ENCODE measurements at places on chromosomes 2 and 18.
A peak's percentile ranks its signal among the peaks of the same experiment; 100 is the strongest.

GRCh38 chr18:22831441-22831904 lies 101.7 kb upstream of the RBBP8 start:
- no peak for DNase-seq

DNA sequence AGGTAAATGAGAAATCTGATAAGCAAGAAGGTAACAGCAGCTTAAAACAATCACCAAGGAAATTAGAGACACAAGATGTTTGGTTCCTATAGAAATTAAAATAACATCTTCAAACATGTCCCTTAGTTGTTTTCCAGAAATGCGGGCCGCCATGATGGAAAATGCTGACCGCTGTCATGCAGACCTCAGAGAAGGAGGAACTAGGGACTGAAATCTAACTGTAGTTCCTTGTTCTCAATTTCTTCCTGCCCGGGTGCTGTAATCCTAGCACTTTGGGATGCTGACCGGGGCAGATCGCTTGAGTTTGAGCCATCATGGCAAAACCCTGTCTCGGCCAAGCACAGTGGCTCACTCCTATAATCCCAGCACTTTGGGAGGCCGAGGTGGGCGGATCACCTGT lies 51.1 kb downstream of the TEX51 start:
- no peak for DNase-seq

GRCh38 chr18:66346833-66347588 lies 256.9 kb downstream of the CDH19 start:
- DNase-seq: no peak

DNA sequence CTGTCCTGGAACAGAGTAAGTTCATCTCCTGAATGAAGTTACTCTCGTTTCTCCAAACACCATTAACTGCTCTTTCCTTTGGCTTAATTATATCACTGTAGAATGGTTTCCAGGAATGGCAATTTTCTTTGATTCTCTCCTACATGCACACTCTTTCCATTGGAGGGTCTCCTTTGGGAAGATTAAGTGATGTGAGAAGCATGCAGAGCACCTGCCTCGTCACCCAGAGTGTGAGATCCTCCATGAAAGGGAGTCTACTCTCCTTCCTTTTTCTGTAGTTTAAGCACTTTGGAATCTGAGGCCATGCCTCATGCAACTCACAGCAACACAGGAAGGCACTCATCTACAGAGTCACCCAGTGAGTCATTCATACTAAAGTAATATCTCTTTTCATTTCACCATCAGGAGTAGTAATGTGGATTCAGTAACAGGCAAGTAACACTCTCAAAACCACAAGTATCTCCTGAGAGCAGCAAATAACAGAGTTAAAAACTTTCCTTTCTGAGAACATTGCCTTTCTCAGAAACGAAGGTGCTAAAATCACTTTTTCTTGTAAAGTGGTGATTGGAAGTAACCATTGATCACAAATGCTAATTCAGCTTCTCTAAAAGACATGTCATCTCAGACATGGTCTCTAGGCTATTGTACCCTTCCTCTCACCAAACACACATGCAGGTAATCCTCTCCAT lies 52.8 kb upstream of the IL1RL1 start:
- DNase-seq: no peak

GRCh38 chr2:136572335-136572734 lies 193.0 kb upstream of the THSD7B start:
- DNase-seq: no peak

DNA sequence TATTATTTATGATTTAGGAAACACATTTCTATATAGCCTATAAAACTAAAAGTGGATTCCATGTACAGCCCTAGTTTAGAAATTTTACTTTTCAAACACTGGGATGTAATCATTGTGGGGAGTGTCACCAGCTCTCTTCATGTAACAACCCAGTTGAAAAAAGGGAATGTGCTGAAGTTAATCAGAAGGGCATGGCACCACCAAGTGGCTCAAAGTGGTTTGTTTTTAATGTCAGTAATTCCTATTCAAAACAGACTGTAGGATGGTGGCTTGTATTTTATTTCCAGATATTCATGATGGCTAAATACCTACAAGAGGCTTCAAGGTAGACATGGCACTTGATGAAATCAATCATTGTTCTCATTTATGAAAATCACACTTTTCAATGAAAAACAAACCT lies 58.1 kb upstream of the TMEM182 start:
- no peak for DNase-seq

GRCh38 chr18:31637445-31637844 lies 45.8 kb downstream of the TTR start:
- no peak for DNase-seq

GRCh38 chr2:236107942-236108625 lies 60.1 kb downstream of the GBX2 start:
- DNase-seq: no peak

GRCh38 chr18:53698907-53699306 lies 525.6 kb downstream of the MBD2 start:
- no peak for DNase-seq

- no peak for DNase-seq
These were observed 49.2 kb downstream of the PIKFYVE start for GRCh38 chr2:208315081-208315788.

GRCh38 chr18:13124411-13124810 lies 94.1 kb upstream of the LDLRAD4 start:
- no peak for DNase-seq

GRCh38 chr2:79275197-79275596 lies 115.6 kb upstream of the REG3A start:
- no peak for DNase-seq

GRCh38 chr18:22346953-22347605 lies 70.6 kb downstream of the CTAGE1 start:
- DNase-seq: no peak

DNA sequence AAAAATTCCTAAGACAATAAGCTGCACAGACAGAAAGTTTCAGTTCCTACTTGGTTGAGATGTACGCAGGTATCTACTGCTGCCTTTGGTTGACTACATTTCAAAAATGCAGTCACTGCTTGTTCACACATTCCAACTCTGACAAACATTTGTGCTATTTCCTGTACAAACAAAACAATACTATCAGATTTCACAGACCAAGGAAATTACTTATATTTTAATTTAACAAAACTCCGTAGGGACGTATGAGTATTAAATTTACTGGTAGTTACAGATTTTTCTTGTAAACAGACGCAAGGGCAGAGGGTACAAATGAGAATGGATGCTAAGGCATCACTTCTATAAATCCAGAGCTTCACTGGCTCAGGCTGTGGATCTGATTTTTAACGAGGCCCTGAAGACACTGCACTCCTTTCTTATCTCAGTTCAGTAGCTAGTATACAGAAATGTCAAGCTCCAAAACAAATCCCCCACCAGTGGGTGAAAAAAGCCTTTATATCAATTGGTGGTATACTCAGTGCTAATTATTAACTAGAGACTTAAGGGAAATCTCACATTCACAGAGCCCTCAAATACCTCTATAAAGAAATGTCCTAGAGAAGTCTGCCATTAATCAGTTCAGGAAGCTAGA lies 31.7 kb upstream of the TTC32 start:
- DNase-seq: no peak

GRCh38 chr18:50441501-50441900 lies 66.7 kb downstream of the SKA1 start:
- DNase-seq: no peak

DNA sequence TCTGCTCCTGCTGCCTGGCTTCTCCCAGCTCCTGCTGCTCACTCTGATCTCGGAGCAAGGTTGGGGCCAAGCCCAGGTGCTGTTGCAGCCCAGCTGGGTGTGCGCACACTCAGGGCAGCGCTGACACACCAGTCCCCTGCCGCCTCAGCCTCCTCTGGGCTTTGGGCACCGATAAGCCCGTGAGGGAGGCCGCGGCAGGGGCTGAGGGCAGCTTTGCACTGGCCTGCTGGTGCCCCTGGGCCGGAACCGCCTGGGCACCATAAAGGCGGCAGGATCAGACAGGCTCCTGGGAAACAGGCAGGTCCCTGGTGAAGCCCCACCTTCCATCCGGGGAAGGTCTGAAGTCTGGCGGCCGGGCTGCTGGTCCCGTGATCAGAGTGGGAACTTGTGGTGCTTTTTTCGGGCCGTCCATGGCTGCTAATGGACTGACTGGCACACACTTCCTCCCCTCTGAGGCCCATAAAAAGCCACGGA lies 14.1 kb upstream of the EML6 start:
- DNase-seq: no peak

GRCh38 chr18:28147674-28148171 lies 29.2 kb downstream of the CDH2 start:
- DNase-seq: no peak

GRCh38 chr2:207640661-207641060 lies 15.5 kb upstream of the METTL21A start:
- DNase-seq: no peak

GRCh38 chr2:130385709-130386108 lies 29.9 kb downstream of the PTPN18 start:
- no peak for DNase-seq

DNA sequence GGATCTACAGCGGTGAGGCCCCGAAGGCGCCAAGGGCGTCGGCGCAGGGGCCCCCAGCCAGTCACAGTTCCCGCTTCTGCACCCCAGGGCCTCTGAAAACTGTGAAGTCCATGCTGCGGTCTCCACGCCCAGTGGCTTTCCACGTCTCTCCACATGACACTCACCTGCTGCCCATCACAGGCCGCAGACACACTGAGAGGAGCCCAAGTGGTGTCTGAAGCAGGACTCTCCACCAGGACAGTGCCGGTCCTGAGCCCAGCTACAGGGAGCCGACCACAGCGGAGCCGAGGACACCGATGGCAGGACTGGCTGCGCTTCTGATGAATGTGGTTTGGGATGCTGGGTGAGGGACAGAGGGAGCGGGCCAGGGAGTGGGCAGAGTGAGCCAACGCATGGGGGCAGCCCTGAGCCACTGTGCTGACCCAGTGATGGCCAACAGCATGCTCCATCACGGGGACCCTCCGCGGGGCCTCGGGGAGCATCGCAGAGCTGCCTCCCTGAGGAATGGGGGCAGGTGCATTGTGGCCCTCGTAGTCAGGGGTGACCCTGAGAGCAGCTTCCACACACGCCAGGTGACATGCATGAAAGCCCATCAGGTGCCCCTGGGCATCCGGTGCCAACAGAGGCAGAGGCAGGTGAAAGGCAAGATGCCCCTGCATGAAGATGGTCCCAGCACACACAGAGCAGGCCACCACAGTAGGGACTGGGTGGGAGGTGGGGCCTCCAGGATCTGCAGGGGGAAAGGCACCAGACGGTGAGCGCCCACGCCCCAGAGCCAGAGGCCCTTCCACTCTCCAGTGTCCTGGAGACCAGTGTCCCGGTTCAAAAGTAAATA lies 116.6 kb downstream of the HDAC4 start:
- no peak for DNase-seq

GRCh38 chr2:180359522-180360282 lies 352.6 kb upstream of the CWC22 start:
- DNase-seq: no peak

DNA sequence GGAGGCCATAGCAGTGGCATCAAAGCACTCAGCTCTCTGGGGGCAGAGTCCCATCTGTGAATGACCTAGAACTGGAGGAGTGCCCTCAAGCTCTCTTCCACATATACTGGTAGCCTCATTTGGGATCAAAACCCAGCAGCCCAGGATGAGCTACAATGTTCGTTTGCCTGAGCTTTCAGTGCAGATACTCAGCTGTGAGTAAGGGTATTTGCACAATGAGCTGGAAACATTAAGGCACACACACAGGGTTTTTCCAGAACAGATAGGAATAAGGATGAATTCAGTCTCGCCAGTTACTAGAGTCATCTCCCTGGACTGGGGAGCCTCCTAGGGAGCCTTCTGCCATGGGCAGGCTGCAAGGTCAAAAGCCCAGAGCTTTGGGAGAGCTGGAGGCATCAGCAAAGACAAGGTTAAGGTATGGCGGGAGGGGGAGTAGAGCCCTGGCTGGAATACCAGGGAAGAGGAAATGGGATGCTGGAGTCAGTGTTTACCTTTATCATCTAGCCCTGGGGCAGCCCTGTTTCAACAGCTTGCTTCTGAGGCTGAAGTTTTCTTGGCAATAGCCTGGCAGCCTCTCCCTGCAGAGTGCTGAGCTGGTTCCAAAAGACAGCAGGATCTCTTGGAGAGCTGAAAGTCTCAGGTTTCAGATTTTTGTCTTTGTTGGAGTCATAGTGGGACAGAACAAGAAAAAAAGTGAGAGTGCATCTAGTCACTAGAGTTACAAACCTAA lies 187.7 kb downstream of the LOXHD1 start:
- no peak for DNase-seq

- DNase-seq: peak; percentile 66
These were observed 24.6 kb upstream of the KCMF1 start for GRCh38 chr2:84946204-84947009.

DNA sequence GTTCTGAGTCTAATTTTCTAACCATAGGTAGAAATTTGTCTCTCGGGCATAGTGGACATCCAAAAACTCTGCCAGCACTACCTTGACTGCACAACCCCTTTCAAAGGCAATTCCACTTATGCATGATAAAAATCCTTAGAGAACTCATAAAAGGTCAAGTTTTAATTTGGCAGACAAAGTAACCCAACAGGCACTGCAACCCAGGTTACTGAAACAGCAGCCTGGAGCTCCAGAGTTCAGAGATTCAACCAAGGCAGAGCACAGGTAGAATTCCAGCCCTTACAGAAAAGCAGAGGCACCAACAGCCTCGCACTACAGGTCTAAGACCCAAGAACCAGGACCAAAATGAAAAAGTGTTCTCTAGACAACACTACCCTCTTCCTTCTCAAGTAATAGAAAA lies 1.8 kb downstream of the DTNB start:
- DNase-seq: no peak

GRCh38 chr2:19051203-19051831 lies 307.1 kb downstream of the OSR1 start:
- DNase-seq: no peak

- no peak for DNase-seq
These were observed 120.7 kb downstream of the PLA2R1 start for GRCh38 chr2:159941729-159942128.

GRCh38 chr2:52964916-52965530 lies 802.6 kb upstream of the CHAC2 start:
- DNase-seq: no peak

- DNase-seq: peak; percentile 57
These were observed 1.5 kb downstream of the KLF7 start for GRCh38 chr2:207164006-207164831.

DNA sequence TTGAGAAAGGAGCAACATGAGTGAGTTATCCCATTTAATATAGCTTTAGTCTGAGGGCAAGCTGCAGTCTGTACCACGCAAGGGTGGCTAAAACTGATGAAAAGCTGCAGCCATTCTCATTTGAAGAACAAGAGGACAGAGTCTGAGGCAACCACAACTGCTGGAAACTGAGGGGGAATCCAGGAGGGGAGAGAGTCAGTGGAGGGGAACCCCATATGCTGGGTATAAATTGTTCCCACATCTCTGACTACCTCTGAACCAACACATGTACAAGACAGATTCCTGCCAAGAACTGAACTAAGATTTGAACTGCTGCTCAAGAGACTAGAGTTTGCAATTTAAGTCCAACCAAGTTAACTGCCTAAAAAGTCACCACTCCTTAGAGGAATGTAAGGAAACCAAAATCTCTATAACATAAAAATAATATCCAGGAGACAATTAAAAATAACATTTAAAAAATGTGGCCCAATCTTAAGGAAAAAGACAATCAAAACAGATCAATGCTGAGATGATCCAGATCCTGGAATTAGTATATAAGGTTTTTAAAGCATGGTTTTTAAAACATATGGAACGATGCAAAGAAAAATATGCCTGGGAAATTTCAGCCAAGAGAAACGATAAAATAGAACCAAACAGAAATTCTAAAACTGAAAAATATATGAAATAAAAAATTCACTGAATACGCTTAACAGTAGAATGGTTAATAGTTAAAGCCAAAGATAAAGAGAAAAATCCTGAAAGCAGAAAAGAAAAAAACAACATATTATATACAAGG lies 11.2 kb downstream of the CWC22 start:
- no peak for DNase-seq

- no peak for DNase-seq
These were observed 834.0 kb downstream of the DSC3 start for GRCh38 chr18:30208546-30208945.

- no peak for DNase-seq
These were observed 601.7 kb downstream of the ARHGAP15 start for GRCh38 chr2:143730953-143731260.
